Astrocyte (in vitro differentiated cells and primary cell): ENCODE measurements at places on chromosomes 2 and 18. TPM values are rescaled to one million over a fixed set of nuclear protein-coding genes. Genes with fewer than 3 reads are reported as not detected.

Gene COPS8
- total RNA-seq = 76.1 and 88.3 TPM in 2 replicates

- DNase-seq = peak; percentile 30
Measured at GRCh38 chr2:41116106-41116797, 664.4 kb upstream of the SLC8A1 start.

- DNase-seq = peak; percentile 96
Measured at GRCh38 chr2:54859997-54860701, 136.7 kb downstream of the EML6 start.

DNA sequence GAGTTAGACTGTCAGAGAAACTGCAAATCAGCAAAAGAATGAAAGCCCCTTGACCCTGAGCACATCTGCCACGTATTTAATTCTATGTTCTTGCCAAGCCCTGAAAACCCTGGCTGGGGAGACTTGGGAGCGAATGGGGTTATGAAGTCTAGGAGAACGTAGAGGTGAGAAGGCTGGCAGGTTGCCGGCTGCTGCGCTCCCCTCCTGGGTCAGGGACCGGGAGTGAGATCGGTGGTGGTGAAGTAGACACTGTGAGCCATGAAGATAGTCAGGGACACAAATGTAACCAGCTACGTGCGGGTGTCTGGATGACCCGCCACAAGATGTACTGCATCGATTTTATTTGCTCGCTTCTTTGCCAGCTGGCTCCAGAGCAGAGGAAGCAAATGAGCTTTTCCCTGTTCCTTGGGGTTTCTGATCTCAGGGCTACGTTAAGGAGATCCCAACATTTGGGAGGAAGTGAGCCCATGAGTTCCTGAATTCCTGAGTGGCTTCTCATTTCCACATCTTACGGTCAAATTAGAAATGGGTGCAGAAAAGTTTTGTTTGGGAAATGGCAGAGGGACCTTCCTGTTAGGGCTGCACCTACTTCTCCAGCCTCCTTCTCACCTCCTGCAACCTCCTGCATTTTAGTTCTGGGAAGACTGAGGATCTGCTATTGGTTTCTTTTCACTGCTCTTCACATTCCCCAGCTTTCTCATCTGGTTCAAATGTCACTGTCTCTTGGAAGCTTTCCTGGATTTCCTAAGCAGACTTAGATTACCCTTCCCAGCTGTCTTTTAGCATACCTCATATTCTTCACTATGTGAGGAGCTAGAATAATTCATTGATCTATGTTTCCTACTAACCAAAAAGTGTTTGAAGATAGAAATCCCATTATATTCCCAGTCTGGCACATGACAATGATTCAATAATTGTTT lies 360.6 kb downstream of the ZNF521 start:
- no peak for DNase-seq

- DNase-seq = peak; percentile 69
Measured at GRCh38 chr2:46335391-46336282, 38.4 kb downstream of the EPAS1 start.
